ENCODE measurements at places on chromosomes 16 and 17.

GRCh38 chr17:61420745-61421398, 21.2 kb downstream of the TBX2 start:
- DNase-seq: no peak

GRCh38 chr17:39151150-39151942, at the start of gene PLXDC1:
Gene PLXDC1, minus strand, starts transcription at chr17:39151637. Its CDS starts 200 bp downstream, at chr17:39151437.
- DNase-seq: no peak

DNA sequence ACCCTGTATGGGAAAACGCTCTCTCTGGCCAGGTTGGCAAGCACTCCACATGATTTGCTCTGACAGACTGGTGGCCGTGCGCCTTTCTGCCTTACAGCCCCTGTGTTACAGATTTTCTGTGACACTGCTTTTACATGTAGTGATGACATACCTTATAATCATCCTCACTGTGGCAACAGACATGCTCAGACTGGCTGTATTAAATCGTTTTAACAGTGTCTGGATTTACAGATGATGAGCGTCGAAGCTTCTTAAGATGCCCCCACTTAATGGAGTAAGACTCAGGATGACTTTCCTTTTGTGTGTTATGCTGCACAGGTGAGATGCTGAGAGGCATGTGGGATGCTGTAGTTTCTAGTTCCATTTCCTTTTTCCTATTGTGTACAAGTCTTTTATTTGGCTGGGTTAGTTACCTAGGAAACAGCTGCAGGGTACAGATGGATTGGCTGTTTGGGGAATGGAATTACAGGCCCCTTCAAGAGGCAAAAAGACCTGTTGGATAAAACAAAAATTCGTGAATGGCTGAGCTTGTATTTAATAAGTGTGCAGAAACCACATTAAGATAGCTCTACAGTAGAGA, 20.9 kb upstream of the VWA3A start:
- no peak for DNase-seq

DNA sequence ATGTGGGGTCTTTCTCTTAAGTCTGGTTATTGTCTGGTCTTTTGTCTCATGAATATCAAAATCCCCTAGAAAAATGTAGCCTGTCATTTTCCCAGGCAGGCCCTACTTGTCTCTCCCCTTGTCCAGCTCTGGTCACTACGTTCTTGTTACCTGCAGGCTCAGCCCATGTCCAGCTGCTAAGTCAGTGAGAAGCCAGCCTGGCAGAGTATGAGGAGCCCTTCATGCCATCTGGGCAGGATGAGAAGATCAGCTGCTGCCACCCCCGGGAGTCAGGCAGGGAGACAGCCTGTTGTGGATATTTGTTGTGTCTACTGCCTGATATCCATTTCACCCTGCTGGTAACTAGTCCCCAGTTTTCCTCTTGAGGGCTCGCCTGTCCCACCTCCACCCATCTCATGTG, 88.9 kb downstream of the ASIC2 start:
- no peak for DNase-seq

GRCh38 chr16:9144106-9144505, 52.7 kb downstream of the HAPSTR1 start:
- no peak for DNase-seq

DNA sequence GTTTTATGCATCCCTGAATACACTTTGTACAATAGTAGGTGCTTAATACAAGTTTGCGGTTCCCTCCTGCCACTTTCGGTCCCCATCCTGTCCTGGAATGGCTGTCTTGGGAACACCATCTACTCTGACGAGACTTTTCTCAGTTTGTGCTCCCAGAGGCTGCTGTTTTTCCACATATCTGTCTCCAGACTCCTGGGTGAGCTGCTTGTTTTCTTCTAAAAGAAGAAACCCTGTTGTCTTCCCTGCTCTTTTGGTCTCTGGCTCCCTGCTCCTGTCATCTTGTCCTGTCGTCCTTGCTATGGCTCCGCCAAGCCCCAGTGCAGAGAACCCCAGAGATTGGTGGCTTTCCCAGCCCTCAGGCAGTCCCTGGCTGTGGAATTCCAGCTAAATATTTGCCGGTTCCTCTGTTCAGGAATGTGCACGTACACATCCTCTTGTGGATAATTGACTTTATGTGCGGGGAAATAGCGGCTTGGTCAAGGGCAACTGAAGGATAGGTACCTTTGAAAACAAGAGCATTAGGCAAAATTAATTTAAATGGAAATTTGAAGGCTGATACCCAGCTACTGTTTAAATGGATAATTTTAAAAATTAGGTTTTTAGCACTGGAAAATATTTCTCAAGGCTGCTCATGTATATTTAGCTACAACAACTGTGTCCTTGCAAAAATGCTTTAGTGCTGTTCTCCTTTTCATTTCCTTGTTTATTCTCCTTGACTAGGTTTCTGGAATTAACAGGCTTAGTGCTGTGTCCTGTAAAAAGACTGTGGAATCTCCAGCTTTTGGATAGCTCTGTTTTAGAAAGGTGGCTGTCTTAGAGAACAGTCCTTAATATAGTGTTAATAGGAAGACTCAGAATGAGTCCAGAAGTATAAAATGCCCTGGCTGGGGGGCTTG, 50.2 kb upstream of the SLC12A3 start:
- DNase-seq: no peak

- DNase-seq: no peak
Observed at GRCh38 chr17:77054936-77055335, 85.8 kb upstream of the SEC14L1 start.

DNA sequence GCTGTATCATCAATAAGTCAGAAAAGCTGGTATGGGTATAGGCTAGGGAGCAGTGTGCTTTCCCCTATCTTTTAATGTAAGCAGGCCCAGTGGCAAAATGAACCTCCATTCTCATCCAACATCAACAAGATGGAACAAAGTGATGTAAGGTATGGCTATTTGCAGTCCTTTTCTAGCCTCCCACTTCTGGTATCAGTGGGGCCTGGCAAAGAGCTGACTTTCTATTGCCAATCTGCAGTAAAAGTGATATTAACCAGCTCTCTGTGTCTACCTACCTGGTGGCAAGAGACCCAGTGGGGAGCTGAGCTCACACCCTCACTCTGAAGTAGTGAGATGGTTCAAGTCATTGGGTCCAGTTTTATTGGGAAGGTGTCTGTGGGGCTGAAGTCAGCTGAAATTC, 1492.6 kb downstream of the CDH11 start:
- DNase-seq: no peak

DNA sequence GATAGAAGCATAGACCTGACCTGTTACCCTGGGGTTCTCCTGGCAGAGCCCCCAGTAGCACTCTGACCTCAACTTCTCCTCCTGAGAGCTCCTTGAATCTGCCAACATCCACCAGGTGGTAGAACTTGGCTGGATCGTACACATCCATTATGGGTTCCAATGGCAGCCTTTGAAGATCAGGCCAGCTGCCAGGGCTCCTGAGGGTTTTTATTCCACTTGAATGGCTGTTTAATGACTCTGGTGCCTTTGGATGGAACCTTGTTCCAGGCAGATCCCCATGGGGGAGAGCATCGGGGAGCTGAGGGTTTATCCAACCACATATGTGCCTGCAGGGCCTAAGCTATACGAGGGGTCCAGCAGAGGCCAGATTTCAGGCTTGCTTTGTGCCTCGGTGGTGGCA, 47.1 kb upstream of the CLEC19A start:
- DNase-seq: no peak

GRCh38 chr17:57670769-57671569, 74.1 kb downstream of the CCDC182 start:
- no peak for DNase-seq

- no peak for DNase-seq
Observed at GRCh38 chr17:9054126-9054975, 33.0 kb downstream of the NTN1 start.

GRCh38 chr16:8867216-8867931, 1.4 kb downstream of the CARHSP1 start:
- no peak for DNase-seq

DNA sequence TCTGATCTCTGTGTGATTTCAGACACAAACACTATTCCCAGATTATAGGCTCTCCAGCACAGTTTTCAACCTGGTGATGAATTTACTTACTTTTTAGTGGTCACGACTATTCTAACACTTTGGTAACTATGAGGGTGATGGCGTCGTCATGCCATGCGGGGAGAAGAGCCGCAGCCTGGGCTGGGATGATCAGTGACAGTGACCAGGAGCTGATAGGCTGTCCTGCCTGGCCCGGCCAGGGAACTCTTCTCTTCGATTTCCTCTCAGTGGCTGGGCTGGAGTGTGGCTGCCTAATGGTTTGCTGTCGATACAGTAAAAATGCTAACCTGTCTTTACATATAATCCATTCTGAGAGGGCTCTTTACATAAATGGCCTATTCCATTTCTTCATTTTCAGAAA, 113.1 kb downstream of the IRX3 start:
- DNase-seq: no peak

DNA sequence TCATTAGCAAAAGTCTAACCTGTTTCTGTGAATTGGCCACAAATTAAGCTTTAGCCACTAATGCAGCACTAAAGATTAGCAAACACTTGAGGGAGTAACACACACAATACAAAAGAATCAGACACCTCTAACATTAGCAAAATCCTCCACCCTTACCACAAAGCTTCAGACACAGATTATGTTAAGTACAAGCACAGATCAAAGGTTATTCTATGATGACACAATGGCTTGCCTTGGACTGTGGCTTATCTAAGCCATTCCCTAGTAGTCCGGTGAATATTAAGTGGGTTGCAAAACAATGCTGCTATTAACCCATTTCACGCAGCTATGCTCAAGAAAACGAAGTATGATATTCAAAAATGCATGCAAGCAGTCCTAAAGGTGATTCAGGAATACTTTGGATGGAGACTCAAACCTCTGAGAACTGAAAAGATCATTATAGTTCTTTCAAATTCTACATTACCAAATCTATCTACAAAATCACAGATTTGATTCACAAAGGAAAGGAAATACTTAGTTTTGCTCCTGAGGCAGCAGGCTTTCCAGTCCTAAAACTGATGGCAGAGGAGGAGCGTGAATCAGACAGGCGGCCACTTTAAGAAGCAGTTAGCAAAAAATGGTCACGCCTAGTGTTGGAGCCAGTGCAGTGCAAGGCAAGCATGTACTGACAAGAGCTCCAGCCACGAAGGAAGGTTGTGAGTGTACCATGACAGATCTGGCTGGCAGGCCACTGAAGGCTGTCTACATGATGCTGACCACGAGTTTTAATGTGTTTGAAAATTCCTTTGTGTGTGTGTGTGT, 67.2 kb downstream of the PARN start:
- DNase-seq: no peak

DNA sequence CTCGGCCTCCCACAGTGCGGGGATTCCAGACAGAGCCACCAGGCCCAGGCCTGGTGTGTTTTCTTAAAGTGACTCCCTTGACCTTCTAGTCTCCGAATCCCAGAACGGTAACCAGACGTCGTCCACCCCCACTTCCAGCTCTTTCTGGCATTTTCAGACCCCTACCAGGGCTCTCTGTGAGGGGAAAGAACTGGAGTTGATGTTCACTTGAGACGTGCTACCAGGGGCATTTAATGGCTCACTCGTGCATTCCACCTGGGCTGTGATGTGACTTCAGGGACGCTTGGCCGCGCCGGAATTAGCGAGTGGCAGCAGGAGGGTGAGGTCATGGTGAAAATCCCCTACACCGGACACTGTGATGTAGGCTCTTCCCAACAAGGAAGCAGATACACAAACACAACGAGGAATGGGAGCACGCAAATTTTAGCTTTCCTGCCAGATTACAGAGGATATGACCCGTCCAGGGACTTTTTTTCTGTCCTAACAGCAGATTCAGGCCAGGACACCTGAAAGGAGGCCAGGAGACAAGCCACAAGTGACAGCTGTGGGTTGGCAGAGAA, 1.1 kb upstream of the GNA13 start:
- DNase-seq: no peak

DNA sequence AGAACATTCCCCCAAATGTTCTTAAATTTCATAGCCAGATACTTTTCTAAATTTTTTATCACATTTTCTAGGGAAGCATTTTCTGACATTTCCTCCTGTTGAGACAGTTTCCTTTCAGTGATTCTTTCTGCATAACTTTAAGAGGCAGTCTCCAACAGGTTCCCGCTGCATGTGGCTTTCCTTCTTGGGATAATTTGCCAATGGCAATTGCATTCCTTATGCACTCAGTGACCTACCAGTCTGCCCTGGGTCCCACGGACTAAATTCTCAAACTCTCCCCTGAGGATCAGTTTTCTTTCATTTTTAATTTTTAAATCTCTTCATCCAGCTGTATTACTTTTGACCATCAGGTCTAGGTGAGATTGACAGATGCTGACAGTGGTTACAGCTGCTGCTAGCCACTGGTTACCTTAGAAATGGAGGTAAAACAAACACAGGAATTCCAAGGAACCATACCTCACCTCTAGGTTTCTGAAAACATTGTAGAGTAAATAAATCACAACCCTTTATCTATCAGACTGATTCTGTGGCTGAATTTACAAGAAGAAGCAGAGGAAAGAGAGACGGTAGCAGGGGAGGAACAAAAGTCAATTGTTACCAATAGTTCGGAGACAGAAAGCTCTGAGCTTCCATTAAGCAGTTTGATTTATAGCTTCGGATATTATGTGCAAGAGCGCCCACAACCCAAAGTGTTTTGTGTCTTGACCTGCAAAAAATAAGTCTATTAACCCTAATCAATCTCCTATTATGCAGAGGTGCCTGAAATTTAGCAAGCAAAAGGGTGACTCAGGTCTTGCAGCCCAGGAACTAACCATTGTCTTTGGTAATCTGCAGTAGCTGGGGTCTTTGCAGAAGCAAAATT, 216.0 kb downstream of the PMP22 start:
- no peak for DNase-seq

DNA sequence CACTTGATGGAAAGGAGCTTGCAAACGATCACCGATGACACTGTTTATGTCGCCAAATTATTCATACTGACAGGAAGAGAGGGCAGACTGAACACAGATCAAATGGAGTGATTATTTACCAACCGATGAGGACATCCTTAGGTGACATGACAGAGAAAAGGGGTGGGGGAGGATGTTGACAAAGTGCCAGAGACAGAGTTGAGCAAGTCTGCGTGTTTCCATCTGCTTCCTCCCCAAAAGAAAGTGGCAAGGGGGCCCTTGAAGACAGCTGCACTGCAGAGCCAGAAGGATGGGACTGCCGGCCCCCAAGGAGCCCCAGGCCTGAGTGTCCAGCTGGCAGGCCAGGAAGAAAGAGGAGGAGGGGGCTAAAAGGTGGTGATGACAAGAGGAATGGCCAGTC, 191.0 kb upstream of the RPL38 start:
- DNase-seq: no peak

- no peak for DNase-seq
Observed at GRCh38 chr16:15988268-15989013, 39.0 kb downstream of the ABCC1 start.

- DNase-seq: no peak
Observed at GRCh38 chr17:14201021-14201987, 35.4 kb downstream of the CDRT15 start.

GRCh38 chr17:488993-489757, 136.6 kb upstream of the RPH3AL start:
- no peak for DNase-seq

GRCh38 chr17:10295728-10296343, 77.0 kb downstream of the MYH13 start:
- DNase-seq: peak; percentile 0

DNA sequence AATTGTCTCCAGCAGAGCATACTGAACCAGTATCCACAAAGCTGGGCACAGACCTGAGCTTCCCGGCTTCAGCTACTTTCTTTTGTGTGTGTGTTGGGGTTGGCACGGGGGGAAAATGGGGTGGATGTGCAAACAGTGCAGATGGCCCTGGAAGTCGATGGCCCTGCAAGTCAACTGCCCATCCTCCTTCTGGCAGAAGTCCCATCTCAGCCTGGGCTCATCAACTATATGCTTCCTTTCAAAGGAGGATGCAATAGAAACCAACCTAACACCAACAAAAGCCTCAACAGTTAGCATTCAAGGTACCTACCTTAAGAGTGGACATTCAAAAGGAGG, 55.7 kb downstream of the SOX9 start:
- no peak for DNase-seq

GRCh38 chr17:35286120-35286781, 43.4 kb downstream of the SLFN5 start:
- DNase-seq: no peak
